OCI-LY7 (cell line): ENCODE measurements at places on chromosomes 13 and 19. TPM values are rescaled to one million over a fixed set of nuclear protein-coding genes. Genes with fewer than 3 reads are reported as not detected.
A peak's percentile ranks its signal among the peaks of the same experiment; 100 is the strongest.

The FOXA3 gene
- total RNA-seq, result 0.57 TPM in 1 of 2 replicates, not detected in the other

The RAB4B gene
- 51.3 and 56.3 TPM in 2 replicates for total RNA-seq

The APBA3 gene
- 25.1 and 28.7 TPM in 2 replicates for total RNA-seq

The INSR gene
- total RNA-seq, result 74.0 and 83.0 TPM in 2 replicates

The CYP4F3 gene
- total RNA-seq, result not detected in 2 replicates

The ZNF560 gene
- total RNA-seq, result not detected in 2 replicates

The B3GNT3 gene
- total RNA-seq, result not detected in 2 replicates

The DCT gene
- not detected in 2 replicates for total RNA-seq

The ZNF878 gene
- total RNA-seq, result 1.0 and 1.5 TPM in 2 replicates

The RXFP2 gene
- total RNA-seq, result not detected in 2 replicates

The CCNA1 gene
- not detected in 2 replicates for total RNA-seq

The UHRF1 gene
- total RNA-seq, result 172 and 186 TPM in 2 replicates

The CEACAM20 gene
- not detected in 2 replicates for total RNA-seq

The FFAR2 gene
- not detected in 2 replicates for total RNA-seq

The GPR18 gene
- total RNA-seq, result 10.9 and 15.1 TPM in 2 replicates

The BEST2 gene
- not detected in 2 replicates for total RNA-seq

The SIGLEC11 gene
- total RNA-seq, result not detected in 2 replicates

DNA sequence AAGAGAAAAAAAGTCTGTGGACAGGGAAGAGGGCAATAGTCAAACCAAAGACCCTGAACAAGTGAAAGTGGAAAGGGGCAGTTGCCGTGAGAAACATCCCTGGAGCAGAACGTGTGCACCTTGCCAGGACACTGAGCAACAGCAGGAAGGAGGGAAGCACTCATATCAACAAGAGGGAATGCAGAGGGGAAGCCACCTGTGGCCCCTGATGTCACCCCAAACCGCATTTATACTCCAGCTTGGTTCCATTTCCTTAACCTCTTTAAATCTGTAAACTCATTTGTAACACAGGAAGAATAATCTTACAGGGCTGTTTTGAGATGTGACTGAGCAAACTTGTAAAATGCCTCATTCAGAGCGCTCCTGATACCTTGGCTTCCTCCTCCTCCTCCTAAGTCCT lies 698.8 kb downstream of the DIAPH3 start:
- no peak for DNase-seq

- DNase-seq, result no peak
Measured at GRCh38 chr19:49859682-49860335, 7.6 kb downstream of the PNKP start.

DNA sequence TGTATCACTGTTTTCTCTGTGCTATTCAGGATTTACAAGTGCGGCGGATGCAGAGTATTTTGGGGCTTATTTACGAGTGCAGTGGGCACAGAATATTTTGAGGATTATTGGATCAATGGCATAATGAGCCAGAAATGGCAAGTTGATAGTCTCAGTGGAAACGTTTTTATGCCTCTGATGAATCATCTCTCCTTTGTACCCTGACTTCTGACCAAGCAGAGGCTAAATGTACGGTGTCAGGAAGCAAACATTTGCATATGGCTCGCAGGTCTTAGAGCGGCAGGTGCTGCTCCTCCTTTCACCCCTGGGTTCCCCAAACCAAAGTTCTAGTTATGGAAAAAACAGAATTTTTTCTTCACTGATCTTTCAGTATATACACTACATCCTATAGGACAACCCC lies 94.5 kb downstream of the LIG4 start:
- DNase-seq, result no peak

DNA sequence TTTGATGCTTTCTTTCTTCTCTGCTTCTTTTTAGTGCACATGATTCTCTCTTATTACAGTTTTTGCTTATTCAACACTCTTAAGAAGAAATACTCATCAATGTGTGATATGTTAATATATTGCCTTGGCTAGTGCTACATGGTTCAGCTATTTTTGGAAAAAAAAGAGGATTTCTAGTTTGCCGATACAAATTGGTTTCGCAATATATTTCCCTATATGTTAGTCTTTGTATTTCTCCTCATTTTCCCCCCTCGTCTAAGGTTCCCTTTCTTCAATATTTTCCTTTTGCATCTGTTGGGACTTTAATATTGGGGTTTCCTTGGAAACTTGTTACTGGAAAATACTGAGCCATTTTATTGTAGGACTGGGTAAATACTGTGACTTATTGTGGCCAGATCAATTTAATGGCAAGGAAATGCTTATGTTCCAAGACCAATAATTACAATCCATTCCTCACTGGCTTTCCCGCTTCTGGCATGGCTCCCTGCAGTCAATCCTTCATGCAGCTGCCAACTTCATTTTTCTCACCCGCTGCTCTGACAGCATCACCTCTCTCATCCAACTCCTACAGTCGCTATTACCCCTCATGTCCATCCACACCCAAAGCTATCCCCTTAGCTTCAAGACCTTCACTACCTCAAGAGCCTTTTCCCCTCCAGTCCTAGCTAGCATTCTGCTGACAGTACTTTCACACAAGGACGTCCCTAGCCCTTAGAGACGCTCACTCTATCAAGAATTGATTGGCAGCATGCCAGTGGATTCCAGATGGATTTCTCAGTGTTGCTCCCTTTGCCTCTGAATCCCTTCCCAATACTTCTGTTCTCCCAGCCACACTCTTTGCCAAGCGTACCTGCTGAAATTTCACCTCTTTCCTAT lies 280.1 kb upstream of the TMTC4 start:
- DNase-seq, result no peak

DNA sequence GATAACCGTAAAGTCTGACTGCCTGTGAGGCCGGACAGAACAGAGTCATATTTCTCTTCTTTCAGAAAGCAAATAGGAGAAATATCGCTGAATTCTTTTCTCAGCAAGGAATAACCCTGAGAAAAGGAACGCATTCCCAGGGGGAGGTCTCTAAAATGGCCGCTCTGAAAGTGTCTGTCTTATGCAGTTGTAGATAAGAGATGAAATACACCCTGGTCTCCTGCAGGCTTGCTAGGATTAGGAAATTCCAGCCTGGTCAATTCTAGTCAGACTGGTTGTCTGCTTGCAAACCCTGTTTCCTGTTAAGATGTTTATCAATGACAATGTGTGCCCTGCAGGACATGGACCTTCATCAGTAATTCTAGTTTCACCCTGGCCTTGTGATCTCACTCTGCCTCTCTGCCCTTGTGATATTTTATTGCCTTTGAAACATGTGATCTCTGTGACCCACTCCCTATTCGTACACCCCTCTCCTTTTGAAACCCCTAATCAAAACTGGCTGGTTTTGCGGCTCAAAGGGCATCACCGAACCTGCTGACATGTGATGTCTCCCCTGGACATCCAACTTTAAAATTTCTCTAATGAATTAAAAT lies 934.8 kb upstream of the SPRY2 start:
- DNase-seq, result peak; percentile 3

- no peak for DNase-seq
Measured at GRCh38 chr13:91804724-91805123, 406.3 kb downstream of the GPC5 start.

DNA sequence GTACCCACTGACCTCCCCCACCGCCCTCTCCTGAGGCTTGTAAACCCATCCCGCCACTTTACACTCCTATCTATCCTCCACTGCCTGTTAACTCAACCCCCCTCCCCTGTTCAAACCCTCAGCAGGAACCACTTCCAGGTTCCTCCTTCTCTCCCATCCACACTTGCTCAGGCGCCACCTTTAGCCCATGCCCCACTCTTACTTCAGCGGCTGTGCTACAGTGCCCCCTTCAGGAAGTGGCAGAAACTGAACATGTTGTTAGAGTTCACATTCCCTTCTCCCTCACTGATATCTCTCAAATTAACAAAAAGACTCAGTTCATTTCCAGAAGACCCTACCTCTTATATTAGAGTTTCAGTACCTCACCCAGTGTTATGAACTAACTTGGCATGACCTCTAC lies 49.4 kb downstream of the ZNF91 start:
- DNase-seq, result no peak

DNA sequence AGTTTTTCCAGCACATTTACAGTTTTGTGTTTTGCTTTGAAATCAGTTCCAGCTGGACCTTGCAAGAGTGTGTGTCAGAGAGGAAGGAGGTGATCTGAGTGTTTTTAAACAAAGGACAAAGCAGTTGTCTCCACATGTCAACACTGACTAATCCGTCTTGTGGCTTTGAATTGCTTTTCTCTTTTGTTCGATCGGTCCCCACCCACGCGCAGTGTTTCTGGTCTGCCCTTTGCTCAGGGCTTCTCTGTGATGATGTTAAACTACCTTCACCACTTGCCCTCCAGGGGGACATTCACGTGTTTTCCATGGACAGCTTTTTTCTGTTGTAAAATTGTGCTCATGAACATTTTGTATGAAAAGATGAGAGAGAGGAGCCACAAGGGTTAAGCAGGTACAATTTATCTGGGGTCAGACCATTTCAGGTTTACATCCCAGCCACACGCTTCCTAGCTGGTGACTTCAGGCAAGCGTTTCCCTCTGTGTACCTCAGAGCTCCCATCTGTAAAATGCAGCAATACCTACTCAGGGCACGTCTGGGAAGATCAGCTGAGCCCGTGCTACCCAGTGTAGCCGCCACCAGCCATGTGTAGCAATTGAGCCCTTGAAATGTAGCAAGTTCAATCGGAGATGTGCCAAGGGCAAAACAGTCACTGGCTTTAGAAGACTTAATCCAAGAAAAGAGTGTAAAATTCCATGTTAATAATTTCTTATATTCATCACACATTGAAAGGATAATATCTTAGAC lies 13.5 kb upstream of the PLA2G4C start:
- DNase-seq, result no peak

DNA sequence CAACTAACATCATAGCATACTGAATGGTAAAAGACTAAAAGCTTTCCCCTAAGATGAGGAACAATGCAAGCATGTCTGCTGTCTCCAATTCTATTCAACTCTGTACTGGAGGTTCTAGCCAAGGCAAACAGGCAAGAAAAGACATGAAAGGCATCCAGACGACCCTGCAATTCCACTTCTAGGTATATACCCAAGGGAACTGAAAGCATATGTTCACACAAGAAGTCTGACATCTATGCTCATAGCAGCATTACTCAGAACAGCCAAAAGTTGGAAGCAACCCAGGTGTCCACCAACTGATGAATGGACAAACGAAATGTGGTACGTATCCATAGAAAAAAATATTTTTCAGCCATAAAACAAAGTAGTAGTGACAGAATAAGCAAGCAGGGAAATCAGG lies 39.1 kb downstream of the PEPD start:
- no peak for DNase-seq

- peak; percentile 43 for DNase-seq
Measured at GRCh38 chr19:15631817-15632216, 8.9 kb upstream of the CYP4F3 start.

DNA sequence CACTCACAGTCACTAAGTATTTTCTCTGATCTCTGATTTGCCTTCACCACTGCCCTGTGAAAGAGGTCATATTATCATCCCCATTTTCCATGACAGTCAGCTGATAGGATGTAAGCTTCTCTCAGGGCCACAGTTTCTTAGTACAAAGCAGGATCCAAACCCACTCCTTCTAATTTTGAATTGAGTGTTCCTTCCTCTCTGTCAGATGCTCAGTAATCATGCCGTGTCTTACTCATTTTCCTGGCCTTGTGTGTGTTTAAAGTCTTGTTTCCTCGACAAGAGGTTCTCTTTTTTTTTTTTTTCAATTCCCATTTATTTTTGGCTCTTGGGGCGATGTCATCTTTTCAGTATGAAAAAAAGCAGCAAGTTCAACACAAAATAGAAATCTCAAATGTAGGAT lies 72.3 kb downstream of the NAA16 start:
- no peak for DNase-seq

GRCh38 chr13:111534751-111535522 lies 214.5 kb downstream of the TEX29 start:
- DNase-seq, result no peak

DNA sequence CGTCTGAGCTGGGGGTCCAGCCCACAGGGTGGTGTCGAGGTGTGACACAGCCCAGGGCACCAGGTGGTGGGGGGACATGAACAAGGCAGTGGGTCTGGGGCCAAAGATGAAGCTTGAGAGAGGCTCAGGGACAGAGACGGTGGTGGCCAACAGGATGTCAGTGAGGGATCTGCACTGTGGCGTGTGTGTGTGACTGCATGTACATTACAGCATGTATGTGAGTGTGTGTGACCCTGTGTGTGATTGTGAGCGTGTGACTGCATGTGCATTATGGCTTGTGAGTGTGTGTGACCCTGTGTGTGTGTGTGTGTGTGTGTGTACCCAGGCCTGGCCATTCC lies 1.6 kb downstream of the ADAMTS10 start:
- DNase-seq, result no peak

DNA sequence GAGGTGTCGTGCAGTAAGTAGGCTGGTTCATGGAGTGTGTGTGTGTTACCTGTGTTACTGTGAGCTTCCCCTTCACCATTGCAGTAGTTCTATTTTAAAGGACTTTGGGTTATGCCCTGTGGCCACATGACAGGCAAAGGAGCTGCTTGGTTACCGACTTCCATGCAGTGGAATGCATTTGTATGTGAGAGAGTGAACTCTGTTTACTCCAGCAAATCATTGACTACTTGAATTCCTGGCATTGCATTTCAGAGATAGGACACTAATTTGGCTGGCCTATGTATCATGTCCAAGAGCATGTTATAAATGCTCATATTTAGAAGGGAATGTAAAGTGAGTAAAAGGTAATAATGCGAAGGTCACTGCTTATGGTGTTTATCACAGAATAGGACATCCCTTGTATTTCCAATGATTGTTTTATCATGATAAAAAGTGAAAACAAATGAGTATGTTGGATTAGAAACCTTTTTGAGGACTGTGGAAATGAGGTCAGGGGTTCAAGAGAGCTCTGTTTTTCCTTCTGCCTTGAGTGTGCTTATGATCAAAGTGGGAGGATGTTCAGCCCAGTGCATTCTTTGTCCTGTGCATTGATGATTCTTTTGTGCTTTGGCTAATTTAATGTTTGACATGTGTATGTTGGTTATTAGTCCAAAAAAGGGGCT lies 156.5 kb downstream of the LMO7 start:
- DNase-seq, result no peak

DNA sequence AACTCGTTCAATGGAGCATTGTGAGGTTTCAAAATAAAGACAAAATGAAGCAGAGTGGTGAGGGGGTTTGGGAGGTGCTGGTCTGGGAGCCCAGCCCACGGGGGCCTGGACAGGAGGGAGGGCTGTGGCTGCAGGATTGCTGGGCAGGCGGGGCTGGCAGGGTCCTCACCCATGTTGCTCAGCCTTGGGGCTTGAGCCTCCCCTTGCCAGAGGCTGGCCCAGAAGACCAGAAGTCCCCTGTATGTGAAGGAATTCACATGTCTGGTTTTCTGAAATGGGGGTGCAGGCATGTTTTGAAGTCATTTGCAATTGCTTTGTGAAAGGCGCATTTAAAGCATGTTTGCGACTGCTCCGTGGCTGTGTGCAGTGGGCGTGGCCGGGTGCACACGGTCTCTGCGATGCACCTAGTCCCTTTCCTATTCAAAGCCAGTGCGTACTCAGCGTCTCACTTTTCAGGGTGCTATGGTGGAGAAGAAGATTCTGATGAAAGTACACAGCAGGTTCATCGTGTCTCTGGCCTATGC lies 2.3 kb downstream of the GRK1 start:
- no peak for DNase-seq

DNA sequence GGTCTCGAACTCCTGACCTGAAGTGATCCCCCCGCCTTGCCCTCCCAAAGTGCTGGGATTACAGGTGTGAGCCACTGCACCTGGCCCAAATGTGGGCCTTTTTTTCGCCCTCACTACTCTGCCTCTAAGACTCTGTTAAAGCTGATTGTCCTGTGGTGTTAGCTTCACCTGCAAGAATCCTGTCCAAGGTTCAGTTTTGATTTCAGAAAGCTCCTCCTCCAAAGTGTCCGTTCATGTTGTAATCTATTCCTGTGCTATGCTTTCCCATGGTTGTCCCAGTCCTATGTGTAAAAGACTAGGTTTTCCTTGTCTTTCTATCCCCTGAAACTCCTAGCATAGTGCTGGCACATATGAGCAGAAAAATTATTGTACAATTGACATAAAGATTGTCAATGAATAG lies 440.9 kb downstream of the KLF5 start:
- no peak for DNase-seq
